ENCODE measurements at places on chromosomes 7 and 10.
A peak's percentile ranks its signal among the peaks of the same experiment; 100 is the strongest.

GRCh38 chr10:131573707-131574106, 262.2 kb upstream of the TCERG1L start:
- DNase-seq = no peak

DNA sequence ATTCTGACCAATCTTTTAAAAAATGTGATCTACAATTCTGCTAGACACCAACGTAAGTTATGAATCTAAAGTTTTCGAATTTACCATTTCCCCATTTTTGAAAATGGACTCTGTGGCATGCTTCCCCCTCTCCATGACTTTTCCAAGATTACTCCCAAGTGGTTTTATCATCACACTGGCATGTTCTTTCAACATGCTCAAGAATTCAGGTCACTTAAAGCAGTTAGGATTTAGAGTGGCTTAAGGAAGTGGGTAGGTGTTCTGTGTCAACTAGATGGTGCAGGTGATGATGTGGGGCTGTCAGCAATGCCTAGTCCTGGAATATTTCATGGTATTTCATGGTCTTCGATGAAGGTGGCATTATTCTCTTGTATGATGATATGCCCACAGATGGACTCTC, 164.0 kb upstream of the ASAH2 start:
- no peak for DNase-seq

- no peak for DNase-seq
Observed at GRCh38 chr10:86229376-86229775, 137.2 kb downstream of the GRID1 start.

- DNase-seq = peak; percentile 10
Observed at GRCh38 chr7:43905956-43906330, 453 bp downstream of the URGCP start.

- DNase-seq = no peak
Observed at GRCh38 chr7:86956567-86956966, 102.9 kb downstream of the ELAPOR2 start.

DNA sequence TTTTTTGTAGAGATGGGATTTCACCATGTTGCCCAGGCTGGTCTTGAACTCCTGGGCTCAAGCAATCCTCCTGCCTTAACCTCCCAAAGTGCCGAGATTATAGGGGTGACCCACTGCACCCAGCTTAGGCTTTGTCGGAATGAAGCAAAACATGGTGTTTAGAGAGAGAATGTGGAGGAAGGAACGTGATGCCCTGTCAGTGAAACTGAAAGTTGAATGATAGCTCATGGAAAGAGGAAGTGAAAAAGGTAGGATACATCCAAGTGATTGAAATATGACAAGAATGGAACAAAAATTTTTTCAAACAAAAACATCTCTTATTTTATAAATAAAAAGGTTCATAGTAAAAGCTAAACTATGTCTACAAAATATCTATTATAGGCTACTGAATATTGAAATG, 5.9 kb downstream of the AKAP9 start:
- DNase-seq = no peak

DNA sequence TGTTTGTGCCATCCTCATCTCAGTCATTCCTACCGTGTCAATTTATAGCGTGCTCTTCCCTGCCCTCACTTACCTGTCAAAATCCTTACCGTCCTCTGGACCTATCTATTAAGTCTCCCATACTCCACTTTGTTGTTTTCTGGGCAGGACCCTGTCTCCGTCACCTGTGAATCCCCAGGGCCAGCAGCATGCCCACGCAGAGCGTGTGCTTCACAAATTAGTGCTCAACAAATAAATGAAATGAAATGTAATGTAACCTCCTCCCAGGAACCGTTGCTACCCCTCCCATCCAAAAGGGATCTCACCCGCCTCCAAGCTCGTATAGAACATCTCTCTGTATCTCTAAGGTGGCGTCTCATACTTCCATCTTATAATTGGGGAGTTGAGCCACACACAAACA, 589.9 kb upstream of the MGMT start:
- no peak for DNase-seq

DNA sequence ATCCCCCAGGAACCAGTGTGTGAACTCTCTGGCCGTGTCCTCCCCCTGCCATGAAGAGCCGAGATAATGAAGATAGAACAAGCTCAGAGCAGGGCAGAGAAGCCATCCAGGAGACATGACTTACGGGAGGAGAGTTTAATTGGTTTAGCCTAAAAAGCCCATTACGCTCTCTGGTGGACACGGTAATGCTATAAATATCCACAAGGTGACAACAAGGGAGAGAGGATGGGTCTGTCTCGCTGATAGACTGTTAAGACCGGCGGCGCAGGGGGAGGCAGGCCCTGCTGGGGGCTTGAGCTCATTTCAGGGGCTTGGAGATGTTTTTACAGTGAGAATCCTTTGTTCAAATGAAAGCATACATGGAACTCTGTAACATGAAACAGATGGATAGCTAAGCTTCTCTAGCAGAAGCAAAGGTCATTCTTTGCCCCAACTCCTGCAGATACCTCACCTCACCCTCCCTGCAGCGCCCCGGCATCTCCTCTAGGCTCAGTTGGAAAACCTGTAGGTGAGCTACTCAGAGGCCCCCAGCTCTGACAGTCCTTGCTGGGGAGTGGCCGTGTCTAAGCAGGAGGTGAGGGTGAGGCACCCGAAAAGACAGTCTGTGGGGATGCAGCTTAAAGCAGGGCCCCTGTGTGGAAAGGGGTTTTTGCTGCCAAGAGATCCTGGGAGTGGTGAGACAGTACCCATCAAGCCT, 40.8 kb upstream of the LOXL4 start:
- DNase-seq = no peak

GRCh38 chr7:75689246-75690099, 49.3 kb downstream of the HIP1 start:
- no peak for DNase-seq

DNA sequence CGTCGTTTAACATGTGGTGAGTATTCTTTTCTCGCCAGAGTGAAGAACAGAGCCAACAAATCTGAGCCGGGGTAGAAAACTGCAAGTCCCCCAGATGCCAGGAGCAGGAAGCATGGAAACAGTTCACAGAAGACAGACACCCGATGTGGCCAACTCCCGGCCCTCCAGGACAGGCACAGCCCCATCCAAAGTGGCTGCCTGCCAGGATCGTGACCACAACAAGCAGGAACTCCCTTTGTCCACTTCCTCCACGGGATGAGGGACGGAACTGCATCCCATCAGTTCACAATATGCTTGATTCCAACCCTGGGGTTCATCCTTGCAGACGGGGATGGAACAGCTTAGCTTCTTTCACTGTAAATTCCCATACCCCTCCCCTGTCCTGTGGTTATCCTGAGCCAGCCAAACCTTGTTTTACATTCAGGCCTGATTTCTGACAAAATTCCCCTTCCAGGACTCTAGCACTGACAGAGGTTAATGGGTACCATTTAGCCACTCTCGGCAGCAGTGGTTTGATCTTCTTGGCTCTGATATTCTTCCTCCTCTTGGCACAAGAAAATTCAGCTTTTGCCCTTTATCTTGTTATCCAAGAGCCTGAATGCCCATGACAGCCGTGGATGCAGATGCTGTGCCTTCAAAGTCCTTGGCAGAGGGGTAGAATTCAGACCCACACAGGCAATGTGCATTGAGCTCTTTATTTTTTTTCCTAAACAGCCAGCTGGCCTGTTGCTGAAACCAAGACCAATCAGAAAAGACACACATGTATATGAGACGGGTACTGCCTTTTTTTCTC, 105.5 kb upstream of the FAM204A start:
- no peak for DNase-seq

DNA sequence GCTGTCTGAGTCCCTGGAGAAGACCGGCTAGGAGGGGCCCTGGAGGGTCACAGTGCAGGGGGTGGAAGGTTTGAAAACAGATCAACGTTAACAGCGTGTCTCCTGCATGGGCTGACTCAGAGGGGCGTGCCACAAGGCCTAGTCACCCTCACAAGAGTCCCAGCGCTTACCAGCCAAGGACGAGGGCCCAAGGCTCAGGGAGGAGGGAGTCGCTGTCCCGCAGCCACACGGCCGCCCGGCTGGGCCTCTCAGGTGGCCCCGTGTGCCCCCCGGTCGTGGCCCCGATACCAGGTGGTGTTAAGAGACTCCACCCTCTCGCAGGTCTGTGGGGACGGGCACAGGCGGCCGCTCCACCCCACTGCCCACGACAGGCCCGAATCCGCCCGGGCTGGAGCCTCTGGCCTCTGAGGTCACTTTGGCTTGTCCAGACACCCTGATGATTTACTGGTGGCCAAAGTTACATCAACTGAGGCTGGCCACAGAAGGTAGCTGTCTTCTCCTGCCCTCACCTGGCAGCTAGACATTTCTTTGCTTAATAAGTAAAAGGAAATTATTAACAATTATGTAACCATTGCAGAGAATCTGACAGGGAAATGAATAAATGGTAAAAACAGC, 34.0 kb downstream of the FAM20C start:
- no peak for DNase-seq

GRCh38 chr10:15188603-15189002, 20.1 kb upstream of the NMT2 start:
- no peak for DNase-seq

DNA sequence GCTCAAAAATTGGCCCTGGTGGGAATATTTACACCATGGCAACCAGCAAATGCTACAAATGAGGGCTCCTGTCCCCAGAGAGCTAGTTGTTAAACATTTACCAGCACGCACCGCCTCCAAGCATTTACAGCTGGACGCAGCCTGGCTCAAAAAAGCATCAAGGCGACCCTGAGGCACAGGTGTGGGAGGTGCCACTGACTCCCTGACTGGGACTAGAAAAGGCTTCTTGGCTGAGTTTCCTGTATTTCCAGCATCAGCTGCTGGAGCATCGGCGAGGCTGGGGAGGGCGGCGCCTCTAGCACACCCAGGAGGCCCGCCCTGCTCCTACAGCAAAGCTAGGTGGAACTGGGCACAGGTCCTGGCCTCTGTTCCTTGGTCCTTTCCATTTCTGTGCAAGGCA, 43.5 kb upstream of the ZRANB1 start:
- DNase-seq = no peak

DNA sequence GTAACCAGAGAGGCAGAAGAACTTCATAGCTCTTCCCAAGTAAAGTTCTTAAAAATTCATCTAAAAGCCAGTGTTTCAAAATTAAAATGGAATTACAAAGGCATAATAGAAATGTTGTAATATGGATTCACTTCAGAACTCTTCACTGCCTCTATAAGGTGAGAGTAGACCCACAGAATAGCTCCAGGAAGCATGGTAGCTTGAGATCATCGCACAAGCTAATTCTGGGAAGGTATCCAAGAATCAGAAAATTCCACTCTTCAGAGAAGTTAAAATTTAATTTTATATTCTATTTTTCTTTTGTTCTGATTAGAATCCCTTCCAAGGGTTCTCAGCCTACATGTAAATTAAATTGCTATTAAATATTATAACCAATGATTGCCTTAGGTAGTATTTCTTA, 1.5 kb upstream of the DHX32 start:
- no peak for DNase-seq

GRCh38 chr10:117518246-117518645, 24.3 kb upstream of the EMX2 start:
- no peak for DNase-seq

DNA sequence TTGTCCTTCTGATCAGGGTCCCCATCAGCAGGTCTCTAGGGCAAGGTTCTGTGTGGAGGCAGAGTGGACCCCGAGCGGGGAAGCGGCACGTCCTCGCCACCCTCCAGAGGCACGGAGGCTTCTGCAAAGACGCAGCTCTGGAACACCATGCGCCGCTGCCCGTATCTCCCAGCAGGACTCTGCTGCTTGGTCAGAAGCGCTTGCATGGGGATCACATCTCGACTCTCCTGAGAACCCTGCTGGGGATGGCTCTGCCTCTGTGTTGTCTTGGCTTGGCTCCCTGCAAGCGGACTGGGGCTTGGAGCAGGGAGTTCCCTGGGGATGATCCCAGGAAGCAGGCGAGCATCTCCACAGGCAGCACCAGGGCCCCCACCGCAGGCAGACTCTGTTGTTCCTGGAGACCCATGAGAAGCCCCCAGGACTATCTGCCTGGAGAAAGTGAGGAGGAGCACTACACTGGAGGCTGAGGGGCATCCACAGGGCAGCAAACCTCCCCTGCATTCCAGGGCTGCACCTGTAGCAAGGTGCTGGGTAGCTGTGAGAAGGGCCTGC, 520.5 kb downstream of the GLRX3 start:
- DNase-seq = no peak

GRCh38 chr7:47103498-47104205, 478.3 kb downstream of the TNS3 start:
- DNase-seq = no peak

- DNase-seq = no peak
Observed at GRCh38 chr10:24652381-24652957, 71.2 kb downstream of the ARHGAP21 start.

DNA sequence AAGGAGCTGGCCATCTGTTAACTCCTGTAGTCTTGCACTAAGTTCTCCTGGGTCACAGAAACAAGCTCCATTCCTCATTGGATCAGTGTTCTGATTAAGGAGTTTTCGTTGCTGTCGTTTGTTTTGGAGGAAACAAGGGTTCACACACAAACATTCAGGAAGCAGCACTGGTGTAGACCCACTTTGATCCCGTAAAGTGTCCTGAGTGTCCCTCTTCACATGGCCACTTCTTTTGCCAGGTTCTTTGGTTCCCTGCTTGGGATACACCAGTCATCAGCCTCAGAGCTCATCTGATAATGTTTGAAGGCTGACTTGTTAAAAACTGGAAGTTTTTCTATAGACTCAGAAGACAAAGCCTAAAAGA, 10.9 kb downstream of the PDK4 start:
- no peak for DNase-seq

- DNase-seq = no peak
Observed at GRCh38 chr10:17616403-17617030, 657 bp downstream of the HACD1 start.

DNA sequence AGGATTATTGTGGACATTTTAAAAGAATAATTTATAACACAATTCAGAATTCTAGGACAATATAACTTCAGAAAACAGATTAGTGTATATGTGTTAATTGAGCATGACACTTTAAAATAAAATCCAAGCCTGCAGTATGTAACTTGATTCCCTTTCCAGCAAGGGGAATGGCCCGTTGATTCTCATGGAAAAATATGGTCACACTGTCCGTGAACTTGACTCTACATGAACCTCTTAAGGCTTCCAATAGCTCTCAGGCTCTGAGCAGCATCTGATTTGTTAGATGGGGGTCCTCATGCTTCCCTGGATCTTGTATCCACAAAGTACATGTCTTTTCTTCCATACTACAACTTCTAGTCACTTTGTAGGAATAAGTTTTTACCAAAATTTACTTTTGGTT, 85.5 kb upstream of the AKR1E2 start:
- no peak for DNase-seq

GRCh38 chr7:55036950-55037736, 18.3 kb downstream of the EGFR start:
- DNase-seq = no peak

DNA sequence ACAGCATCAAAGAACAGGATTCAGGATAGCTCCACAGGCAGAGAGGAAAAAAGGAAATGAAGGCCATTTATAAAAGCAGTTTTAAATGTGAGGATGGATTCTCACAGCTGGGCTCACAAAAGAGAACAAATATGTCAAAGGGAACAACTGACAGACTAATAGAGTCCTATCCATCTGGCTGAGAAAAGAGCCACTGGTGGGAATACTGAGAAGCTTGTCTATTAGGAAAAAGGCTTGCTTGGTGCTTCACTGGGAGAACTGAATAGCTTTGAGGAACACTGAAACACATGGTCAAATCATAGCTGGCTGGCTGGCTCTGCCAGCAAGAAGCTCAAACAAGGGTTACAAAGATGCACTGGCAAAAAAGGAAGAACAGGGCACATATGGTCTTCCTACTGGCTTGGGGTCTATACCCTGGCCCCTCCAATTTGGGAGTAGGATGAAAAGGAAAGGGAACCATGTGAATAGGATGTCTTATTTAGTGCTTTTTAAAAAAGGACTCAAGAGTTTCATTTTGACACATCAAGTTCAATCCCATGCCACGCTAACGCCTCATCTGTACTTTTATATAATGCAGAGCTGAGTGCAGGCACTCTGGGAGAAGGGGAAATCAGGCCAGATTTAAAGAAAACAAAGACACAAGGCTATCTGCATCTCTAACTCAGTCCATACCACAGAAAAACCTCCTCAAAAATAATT, 44.8 kb upstream of the KCNIP2 start:
- no peak for DNase-seq

Data from activated T-helper 1 cell treated with anti-CD3 and anti-CD28 coated beads, Interleukin-2, amount 50 U/mL, for 16 hours (primary cell).